ENCODE measurements at places on chromosomes 7 and 10. TPM values are rescaled to one million over a fixed set of nuclear protein-coding genes. Genes with fewer than 3 reads are reported as not detected.

- no peak for DNase-seq
These were observed 651 bp upstream of the ARPC1A start for GRCh38 chr7:99325001-99325493.

DNA sequence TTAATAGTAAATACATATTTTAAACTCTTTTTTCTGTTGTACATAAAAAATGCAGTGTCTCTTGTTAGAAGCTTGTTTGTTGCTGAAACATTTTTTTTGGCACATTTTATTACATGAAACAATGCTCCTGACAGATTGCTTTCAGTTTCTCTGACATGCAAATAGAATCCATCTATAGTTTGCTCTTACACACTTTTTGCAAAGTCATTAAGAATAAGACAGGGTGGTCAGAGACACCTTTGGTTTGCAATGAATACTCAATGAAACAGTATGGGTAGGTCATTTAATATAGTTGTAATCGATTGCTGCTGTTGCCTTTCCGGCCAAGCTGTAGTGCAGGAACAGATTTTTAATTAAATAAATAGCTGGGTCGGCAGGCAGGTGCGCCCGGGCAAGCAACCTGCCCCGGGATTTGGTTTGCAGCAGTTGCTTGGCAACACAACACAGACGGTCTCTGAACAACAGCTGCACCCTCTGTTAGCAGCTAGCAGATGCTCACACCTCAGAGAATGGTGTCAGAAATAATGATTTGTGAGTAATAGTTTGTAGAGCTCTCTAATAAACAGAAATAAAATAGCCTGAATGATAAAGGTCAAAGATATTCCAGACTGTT, 115.7 kb upstream of the CACNA2D1 start:
- DNase-seq, result no peak

Gene GFRA1
- 18.3 TPM for total RNA-seq

DNA sequence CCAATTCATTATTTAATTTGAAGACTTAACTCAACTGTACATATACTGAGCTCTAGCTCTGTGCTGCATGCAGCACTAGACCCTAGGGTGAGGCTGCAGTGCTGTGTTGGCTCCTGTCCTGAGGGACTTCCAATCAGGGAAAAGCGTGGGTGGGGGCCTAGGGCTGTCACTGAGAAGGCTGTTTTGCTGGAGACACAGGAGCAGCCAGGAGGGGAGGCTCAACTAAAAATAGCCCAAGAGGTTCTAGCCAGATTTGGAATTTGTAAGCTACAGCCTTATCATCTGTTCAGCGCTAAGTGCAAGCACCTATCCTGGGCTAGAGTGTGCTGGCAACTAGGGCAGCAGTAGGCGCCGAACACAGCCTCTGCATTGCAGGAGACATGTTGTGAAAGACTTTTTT, 121.1 kb downstream of the VWC2 start:
- DNase-seq, result no peak

- no peak for DNase-seq
These were observed 39.1 kb upstream of the BET1 start for GRCh38 chr7:94043299-94043698.

DNA sequence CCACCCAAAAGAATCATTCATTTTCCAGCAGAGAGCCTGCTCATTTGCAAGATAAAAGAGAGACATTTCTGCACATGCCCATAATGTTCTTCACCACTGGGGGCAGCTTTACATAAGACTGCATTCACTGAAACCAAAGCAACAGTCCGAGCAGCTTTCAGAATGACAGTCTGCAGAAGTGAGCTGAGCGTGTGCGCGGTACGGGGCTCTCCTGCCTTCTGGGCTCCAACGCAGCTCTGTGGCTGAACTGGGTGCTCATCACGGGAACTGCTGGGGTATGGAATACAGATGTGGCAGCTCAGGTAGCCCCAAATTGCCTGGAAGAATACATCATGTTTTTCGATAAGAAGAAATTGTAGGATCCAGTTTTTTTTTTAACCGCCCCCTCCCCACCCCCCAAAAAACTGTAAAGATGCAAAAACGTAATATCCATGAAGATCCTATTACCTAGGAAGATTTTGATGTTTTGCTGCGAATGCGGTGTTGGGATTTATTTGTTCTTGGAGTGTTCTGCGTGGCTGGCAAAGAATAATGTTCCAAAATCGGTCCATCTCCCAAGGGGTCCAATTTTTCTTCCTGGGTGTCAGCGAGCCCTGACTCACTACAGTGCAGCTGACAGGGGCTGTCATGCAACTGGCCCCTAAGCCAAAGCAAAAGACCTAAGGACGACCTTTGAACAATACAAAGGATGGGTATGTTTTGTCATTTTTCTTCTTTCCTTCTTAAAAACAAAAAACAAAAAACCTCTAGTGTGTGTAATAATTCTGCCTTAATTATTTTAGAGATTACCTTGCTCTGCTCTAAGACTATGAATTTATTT, at the start of gene LRRTM3:
TSS of gene LRRTM3 (plus strand) at position 141 of the 820 bp plus-strand sequence.
- peak; percentile 61 for DNase-seq

Gene STRIP2
- 2.1 TPM for total RNA-seq

Gene HTR5A
- total RNA-seq, result not detected

Gene AHR
- 76.6 TPM for total RNA-seq

DNA sequence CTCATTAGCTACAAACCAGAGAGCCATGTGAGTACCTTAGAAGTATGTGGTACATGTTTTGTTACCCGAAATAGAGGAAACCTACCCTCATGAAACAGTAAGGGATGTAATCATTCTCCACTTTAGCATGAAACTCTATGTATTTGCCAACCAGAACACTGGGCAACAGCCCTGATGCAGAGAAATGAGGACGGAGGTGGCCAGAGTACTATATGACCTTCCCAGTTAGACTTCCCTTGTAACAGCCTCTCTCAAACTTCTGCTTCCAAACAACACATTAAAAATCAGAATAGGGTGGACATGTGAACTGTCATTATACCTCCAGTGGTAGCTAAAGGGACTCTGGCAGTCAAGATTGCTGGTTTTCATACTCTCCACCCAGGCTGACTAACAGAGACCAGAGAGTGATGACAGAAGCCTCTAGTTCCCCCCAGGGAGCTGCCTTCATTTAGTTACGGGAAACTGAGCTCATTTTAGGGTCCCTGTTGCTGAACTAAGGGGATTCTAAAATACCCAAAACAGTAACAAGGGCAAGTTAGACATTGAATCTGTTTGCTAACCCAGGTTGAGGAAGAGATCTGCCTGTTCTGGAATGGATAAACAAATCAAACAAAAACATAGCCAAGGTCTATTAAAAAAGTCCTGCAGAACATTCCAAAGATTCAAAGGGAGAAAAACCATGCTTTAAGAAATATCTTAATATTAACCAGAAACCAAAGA, 83.1 kb downstream of the VPS41 start:
- no peak for DNase-seq

Gene ITIH5
- total RNA-seq, result 42.0 TPM

GRCh38 chr10:11986593-11987216, 55.9 kb downstream of the UPF2 start:
- peak; percentile 79 for DNase-seq

Gene METTL27
- 3.1 TPM for total RNA-seq

DNA sequence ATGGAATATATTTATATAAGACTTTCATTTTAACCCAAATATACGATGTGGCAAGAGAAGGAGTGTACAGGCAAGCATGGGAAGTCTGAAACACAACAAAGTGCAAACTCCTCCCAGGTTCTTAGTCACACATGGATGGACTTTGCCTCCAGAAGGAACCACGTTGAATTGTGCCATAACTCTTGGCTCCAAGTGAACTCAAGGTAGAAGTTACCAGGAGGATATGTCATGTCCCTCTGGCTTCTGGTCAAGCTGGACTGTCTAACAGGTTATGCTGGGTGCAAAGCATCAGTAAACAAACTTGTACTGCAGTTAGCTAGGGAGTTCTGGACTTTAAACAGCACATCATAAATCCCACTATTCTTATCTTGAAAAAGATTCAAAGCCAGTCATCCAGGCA, 328.3 kb upstream of the TEX47 start:
- DNase-seq, result no peak

- DNase-seq, result no peak
These were observed 226.9 kb upstream of the SEMA3D start for GRCh38 chr7:85413718-85414117.

Gene AQP1
- total RNA-seq, result 995 TPM

Gene WNT16
- total RNA-seq, result 0.17 TPM

DNA sequence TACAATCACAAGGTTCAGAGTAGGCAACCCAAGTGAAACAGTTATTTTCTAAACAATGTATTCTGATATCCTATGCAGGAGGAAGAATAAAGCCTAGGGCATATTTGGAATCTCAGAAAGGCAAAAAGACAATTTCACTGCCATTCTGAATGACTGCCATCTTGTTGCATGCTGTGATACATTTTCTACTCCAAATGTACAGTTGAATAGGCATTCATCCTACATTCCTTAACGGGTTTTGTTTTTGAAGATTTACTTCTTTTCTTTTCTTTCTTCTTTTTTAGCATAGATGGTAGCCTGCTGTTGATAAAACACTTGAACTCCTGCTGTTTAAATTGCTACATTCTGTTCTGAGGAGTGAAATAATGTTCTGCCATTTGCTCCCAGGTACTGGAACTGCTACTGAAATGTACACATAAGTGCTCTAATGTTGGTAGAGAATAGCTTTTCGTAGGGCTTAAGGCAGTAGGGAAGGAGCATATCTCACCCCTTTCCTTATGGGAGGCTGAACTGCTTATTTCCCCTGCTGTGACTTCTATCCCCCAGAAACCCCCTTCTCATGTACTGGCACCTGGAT, 506.8 kb downstream of the DNAJB9 start:
- no peak for DNase-seq

GRCh38 chr10:49571388-49571787, 32.5 kb upstream of the ERCC6 start:
- DNase-seq, result no peak

Measured in mucosa of gallbladder (tissue), 1 donor.